AG20443 (cell line): ENCODE measurements at places on chromosomes 5 and 9.

DNA sequence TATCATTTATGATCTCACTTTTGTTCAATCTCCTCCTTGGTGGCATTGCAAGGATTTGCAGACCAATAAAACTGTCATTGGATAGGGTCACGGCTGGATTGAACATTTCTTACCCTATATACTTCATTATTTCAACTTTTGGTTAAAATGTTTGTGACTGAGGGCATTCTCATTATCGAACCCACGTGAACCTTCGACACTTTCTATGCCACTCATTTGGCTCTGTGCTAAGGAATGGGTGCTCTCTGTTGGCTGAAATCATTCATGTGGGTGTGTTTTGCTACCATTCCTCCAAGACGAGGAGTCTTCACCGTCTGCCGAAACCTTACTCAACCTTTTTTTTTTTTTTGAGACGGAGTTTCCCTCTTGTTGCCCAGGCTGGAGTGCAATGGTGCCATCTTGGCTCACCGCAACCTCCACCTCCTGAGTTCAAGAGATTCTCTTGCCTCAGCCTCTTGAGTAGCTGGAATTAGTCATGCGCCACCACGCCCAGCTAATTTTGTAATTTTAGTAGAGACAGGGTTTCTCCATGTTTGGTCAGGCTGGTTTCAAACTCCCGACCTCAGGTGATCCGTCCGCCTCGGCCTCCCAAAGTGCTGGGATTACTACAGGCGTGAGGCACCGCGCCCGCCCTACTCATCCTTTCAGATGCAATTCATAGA is 62.5 kb downstream of the CSNK1A1 start:
- DNase-seq: no peak

DNA sequence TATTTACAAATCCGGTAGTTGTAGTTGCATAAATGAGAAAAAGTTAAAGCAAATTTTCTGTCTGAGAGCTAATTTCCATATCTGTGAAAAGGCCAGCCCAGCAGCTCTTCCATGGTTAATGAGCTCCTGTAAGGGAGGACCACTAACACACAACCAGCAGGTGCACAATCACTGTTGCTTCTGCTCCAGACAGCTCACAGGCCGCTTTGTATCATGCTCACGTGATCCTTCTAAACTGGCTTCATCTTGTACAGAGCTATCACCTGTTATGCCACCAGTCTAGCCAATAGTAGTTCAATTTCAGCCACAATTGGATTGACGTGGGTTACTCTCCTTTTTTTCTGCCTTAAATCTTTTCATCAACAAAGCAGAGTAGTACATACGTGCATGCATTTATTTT is 38.3 kb upstream of the FBXL17 start:
- no peak for DNase-seq

GRCh38 chr5:31638345-31638744 is 586 bp upstream of the PDZD2 start:
- DNase-seq: no peak

DNA sequence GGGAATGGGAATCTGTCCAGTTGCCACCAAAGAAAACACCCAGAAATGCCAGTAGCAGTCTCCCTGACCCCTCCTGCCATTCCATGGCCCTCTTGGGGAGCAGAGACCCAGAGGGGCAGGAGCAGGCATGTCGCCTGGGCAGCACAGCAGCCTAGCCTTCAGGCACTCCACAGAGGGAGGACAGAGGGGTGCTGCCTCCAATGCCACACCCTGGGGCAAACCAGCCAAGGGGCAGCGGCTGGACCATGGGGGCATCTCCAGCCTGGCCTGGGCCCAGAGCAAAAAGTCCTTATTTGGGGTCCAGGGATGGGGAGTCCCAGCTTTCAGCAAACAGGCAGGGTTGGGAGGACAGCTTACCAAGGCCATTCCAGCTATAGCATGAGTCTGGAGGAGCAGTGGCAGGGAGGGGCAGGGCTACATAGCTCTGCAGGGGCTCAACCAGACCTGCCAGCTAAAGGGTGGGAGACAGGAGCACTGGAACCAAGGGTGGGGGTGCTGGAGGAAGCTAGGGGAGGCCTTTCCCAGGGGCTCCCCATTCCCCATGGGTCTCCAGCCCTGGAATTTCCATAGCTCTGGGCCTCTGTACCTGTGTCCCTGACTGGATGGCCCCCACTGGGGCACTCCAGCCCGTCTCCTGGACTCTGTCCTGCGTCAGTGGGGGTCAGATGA is 6.7 kb downstream of the BRD3 start:
- no peak for DNase-seq

DNA sequence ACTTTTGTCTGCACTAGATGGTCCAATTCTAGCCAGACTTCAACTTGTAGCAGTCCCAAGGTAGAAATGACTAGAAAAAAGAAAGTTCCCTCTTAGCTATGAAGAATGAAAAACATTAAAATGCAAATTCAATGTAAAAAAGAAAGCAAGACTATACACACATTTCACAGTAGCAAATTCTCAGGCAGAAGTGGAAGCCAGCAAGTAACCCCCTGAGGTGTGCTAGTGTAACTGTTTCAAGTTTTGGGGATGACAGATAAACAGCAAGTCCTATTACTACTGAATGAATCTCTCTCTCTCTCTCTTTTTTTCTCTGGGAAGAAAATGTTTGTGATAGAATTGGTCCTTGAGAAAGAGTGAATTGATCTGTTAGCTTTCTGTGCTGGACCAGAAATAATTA is 185.6 kb downstream of the EFNA5 start:
- DNase-seq: no peak

DNA sequence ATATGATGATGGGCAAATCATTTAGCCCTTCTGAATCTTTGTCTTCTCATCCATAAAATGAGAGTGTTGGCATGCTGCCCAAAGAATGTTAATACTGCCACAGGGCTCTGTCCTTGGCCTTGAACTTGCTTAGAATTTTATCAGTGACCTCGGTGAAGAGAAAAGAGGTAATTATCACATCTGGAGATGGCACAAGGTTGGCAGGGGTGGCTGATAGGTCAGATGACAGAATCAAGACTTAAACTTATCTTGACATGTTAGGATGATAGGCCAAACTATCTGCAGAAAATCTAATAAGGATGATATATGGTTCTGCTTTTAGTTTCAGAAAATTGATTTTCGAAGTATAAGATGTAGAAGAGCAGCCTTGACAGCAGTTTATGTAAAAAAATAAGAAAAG is 599.1 kb upstream of the CLINT1 start:
- no peak for DNase-seq
